ENCODE measurements at places on chromosomes 3 and 15.

GRCh38 chr3:73215901-73216300 lies 154.4 kb downstream of the EBLN2 start:
- DNase-seq, result no peak

GRCh38 chr3:115819785-115820384 lies 196.6 kb downstream of the GAP43 start:
- DNase-seq, result peak; percentile 72

- no peak for DNase-seq
These were observed 211.7 kb downstream of the FGF12 start for GRCh38 chr3:192515664-192516045.

DNA sequence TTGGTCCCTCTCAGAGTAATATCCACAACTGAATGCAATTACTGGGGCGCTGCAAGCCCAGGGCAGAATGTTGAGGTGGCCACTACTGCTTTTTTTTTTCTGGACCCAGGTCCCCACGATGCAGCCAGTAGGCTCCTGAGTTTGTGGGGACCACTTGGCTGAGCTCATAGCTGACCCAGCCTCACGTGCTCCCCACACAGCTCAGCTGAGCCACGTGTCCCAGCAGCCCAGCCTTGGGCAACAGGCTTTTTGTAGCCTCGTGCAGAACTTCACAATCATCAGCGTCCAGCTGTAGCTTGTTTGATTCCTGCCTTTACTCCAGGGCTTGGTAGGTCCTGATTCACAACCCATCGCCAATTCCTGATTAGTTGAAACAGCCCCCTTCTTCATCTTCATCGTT lies 117.3 kb downstream of the ETFA start:
- no peak for DNase-seq

DNA sequence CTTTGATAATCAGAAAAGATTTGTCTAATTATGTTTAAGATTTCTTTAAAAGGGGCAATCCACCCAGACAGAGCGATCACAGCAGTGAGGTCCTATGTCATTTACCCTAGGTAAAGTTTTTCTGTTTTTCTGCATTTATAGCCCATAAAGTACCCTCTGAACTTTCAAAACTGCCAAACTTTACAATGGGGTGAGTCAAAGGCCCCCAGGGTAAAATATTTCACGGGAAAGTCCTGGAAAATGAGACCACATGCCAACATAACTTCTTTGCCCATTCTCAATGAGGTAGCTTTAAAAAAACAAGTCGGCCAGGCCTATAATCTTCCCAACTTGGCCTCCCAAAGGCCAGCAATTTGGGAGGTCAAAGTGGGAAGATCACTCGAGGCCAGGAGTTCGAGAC lies 53.0 kb downstream of the SUCLG2 start:
- no peak for DNase-seq

GRCh38 chr3:127651516-127652172 lies 21.1 kb upstream of the ABTB1 start:
- no peak for DNase-seq
